HuH-7 (cell line): ENCODE measurements at places on chromosomes 2 and 18.

DNA sequence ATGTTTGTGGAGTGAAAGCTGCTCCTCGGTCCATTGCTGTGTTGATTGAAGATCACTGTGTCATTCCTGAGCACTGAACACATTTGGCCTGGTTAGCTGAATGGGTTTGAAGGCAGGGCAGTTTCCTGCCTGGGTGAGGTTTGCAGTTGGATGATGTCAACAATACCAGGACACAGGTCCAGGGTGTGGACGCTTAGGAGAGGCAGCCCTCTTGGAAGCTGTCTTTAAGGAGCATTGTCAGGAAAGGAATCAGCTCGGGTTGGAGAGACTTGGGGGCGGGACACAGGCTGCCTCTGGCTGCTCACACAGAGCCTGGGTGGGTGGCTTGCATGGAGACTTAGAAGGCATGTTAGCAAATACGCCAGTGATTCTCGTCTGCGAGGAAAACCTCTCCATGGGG is 237.7 kb downstream of the SEPTIN10 start:
- no peak for DNase-seq

DNA sequence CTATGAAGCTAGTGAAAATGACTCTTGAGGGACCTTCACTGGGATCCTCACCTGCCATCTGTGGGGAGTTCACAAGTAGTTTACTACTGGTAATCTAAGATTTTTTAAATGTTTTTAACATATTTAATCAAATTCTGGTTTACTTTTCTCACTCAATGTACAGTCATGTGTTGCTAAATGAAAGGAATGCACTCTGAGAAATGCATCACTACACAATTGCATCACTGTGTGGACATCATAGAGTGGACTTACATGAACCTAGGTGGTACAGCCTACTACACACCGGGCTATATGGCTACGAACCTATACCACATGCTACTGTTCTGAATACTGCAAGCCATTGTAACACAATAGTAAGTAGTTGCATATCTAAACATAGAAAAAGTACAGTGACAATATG is 528.0 kb downstream of the BCL11A start:
- no peak for DNase-seq

DNA sequence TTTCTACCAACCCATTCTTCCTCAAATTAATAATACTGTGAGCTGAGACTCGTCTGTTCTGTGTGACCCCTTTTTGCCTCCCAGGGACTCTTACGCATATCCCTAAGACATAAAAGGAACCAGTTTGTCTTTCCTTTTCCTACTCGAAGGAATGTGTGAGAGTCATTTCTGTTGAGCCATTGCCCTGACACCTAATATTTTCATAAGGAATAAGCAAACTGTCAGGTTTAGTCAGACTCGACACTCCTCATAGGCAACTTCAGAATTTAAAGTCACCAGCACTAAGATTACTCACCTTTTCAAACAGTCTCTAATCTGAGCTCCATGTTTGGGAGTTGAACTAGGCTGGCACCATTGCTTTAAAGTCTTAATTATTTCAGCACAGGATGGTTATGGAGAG is 305.5 kb downstream of the IKZF2 start:
- no peak for DNase-seq

DNA sequence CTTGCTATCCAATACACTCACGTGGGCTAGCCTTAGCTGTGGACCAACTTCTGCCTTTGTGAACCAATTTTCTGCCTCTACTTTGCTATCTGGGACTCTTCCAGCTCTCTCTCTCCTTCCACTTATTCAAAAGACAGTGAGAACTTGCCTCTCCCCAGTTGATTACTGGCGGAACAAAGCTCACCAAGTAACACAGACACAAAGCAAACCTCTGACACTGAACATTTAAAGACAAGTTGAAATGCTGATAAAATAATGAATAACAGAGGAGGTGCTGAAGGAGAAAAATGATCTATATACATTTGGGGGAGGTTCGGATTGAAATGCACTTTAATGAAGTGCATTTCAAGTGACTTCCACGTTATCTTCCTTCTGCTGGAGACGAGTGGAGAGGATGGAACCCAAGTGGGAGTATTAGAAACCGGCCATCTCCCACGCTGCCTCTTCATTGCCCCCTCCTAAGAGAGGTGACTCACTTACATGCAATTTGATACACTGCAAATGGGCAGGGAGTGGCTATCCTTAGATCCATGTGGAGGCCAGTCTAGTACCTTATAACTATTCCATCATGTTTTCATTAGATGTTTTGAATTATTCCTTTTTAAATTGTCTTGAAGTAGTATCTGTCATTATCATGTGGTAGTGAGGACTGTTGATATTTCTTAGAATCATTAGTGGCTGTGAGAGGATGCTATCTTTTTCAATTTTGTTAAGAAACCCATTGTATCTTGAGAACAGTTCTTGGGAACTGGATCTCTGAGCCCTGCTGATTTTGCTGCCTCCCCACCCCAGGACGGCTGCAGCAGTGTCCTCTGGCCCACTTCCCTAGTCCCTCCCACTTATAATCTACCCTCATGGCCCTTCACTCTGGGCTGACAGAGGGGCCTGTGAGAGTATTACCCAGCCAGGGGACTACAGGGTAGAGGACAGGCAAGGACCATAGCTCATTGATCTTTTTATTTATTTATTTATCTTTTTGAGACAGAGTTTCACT is 6.0 kb upstream of the GLI2 start:
- DNase-seq: no peak

GRCh38 chr2:167187049-167187727 is 298.9 kb downstream of the XIRP2 start:
- DNase-seq: no peak

DNA sequence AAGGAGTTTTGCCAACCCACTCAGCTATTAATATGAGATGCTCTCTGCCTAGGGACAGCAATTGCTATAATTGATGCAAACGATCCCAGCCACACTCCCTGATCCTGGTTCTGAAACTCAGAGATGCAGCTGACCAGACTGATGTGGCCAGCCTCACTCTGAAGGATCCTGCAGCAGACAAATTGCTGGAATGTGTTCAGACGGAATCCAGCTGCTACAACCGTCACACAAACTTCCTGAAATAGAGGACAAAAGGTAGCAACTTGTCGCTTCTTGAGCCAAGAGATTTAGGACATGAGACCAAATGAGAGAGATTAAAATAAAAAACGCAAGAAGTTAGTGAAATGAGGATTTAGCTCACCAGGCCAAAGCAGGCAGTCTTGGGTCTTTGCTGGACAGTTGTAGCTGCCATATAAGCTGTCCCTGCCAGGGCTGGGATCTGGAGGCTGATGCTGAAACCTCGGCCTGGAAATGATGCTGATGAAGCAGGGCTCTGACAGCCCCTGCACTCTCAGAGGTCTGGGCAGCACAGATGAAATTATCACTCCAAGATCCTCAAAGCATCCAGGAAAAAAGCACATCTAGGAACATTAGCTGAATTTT is 8.3 kb upstream of the YWHAQ start:
- DNase-seq: no peak

DNA sequence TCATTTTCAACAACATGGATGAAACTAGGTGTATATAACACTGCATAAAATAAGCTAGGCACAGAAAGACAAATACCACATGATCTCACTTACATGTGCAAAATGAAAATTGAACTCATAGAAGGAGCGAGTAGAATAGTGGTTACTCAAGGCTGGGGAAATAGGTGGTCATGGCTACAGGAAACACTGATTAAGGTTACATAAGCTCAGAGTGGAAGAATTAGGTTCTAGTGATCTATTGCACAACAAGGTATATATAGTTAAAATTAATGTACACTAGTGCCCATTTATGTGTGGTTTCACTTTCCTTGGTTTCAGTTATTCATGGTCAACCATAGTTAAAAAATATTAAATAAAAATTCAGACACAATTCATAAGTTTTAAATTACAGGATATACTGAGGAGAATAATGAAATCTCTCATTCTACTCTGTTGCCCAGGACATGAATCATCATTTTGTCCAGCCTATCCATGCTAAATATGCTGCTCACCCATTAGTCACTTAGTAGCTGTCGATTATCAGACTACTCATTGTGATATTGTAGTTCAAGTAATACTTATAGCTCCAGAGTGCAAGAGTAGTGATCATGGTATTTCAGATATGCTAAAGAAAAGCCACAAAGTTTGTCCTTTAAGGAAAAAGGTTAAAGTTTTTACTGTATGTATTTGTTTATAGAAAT is 1530.9 kb upstream of the LRRTM1 start:
- no peak for DNase-seq

DNA sequence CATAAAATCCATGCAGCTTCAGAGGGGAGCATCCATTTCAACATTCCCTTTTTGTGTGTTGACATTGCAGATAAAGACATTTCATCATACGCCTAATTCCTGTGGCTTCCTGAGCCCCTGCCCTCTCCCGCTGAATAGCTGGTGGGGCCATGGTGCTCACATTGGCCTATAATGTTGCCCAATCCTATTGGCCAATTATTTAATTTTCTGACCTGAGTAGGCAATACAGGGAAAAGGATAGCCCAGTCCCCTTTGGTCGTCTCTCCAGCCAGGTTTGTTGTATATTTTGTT is 163.8 kb upstream of the MYCN start:
- DNase-seq: peak; percentile 77

DNA sequence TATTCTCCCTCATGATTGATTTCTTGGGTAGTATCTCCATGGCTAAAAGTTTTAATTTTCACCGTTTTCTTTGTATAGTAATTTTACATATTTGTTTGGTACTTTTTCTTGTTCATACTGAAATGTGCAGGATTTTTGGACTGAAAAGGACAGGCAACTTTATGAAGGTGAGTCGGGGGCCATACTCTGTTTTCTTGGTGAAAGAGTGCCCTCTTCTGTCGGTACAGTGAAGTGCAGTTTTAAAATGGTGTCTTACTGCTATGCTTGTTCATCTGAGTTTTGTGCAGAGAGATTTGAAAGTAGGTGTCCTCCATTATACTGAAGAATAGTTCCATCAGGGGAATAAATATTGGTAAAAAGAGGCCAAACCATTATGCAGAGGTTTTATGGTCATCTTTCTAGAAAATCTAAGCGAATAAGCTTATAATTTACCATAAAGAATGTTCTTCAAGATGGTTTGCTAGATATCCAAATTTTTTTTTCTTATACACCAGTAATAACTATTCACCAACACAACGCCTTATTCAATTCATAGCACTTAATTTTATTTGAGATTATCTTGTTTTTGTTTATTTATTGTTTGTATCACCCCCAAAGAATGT is 8.7 kb upstream of the SERPINB13 start:
- peak; percentile 2 for DNase-seq

- DNase-seq: peak; percentile 62
Measured at GRCh38 chr2:218323526-218324472, 31.5 kb upstream of the TMBIM1 start.

DNA sequence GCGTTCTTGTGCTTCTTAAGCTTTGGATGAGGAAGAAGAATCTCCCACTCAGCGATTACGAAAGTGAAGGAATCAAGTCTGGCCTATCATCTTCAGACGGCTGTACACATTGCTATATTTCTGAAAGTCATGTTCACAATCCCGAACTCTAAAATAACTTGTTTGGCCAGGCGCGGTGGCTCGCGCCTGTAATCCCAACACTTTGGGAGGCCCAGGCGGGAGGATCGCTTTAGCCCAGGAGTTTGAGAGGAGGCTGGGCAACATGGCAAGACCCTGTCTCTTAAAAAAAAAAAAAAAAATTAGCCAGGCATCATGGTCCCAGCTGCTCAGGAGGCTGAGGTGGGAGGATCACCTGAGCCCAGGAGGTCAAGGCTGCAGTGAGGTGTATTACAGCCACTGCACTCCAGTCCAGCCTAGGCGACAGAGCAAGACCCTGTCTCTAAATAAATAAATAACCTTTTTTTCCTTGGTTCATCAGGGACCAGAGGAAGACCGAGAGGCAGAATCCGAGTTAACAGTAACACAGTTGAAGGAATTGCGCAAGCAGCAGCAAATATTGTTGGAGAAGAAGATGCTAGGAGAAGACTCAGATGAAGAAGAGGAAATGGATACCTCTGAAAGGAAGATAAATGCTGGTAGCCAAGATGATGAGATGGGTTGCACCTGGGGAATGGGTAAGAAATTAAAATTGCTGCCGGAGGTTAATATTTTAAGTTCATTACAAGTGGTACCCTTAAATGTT is 1.1 kb downstream of the SLC4A1AP start:
- no peak for DNase-seq

DNA sequence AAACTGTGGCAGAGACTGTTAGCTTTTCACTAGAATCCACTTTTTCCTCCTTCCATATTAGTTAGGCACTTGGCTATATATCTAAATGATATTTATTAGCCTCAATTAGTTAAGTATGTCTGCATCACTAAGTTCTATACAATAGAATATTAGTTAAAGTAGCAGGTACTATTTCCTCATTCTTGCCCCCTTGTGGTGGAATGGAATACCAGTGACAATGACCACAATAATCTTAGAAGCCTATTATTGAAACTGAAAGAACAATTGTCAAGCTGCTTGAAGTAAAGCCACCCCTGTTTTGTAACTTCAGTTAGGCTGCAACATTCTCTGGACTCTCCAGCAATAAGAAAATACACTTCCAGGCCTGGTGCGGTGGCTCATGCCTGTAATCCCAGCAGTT is 476.3 kb upstream of the VWC2L start:
- DNase-seq: peak; percentile 17

- DNase-seq: no peak
Measured at GRCh38 chr2:4135765-4136164, 432.4 kb downstream of the DCDC2C start.

DNA sequence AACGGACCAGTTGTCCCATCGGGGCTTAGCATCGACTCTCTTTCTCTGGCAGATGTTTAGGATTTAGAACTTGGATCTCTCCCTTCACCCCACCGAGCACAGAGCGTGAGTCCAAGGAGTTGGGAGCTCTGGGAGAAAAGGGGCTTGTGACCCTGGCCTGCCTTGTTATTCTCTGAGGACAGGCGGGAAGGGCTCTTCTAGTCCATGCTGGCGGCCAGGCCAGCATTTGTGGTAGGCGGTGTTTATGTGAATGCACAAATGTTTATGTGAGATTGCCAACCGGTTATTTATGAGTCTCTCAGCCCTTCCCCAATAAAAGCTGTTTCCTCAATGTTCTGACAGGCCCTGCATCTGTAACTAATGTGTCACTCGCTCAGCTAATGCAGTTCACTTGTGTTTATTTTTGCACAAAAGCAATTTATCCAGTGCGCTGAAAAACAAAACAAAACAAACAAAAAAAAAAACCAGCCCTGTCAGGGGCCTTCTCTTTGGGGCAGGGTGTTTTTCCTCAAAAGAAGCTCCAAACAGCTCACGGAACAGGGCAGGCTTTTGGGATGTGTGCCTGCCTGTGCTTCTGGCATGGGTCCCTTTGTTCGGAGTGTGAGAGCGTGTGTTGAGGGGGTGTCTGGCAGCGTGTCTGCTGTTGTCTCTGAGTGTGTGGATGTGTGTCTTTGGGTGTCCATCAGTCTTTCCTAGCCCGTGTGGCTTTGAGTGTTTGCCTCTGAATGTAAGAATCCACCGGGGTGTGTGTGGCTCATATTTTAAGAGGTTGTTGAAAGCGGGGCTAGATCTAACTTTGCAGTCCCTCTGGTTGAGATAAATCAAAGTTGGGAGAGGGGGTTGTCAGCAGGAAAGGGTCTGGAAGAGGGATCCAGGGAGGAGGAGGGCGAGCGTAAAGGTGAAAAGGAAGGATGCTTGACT is 52.8 kb upstream of the HAAO start:
- DNase-seq: no peak
